ENCODE measurements at places on chromosomes 5 and 9.

DNA sequence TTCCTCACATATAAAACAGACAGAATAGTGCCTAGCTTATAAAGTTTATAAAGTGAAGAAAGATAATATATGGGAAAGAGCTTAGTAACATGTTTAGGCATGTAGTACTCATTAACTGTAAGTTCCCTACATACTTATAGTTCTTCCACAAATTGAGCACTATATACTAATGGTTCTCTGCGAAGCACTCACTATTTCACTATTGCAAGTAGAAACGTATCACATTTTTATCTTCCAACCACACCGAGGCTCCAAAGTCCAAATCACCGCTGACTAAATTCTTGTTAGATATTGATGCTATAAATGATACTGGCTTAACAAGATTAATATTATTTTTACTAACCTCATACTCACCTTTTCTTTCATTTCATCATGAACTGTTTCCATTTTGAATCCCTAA is 61.0 kb downstream of the FBXW11 start:
- DNase-seq: no peak

- no peak for DNase-seq
Measured at GRCh38 chr5:175118700-175119309, 325.2 kb downstream of the DRD1 start.

DNA sequence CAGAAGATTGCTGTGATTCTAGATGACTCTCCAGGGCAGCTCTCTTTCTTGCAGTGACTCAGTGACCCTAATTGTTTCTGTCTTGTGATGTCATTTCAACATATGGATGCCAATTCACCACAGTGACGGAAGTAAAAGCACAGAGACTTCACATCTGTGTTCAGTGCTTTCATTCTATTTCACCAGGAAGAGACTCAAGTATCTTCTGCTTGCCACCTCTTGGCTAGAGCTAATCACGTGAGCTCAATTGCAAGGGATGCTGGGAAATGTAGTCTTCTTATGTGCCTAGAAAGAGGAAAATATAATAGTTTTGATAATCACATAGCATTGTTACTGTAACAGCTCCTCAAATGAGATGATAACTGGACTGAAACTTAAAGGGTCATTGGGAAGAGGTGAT is 453.3 kb upstream of the KLF4 start:
- DNase-seq: no peak

DNA sequence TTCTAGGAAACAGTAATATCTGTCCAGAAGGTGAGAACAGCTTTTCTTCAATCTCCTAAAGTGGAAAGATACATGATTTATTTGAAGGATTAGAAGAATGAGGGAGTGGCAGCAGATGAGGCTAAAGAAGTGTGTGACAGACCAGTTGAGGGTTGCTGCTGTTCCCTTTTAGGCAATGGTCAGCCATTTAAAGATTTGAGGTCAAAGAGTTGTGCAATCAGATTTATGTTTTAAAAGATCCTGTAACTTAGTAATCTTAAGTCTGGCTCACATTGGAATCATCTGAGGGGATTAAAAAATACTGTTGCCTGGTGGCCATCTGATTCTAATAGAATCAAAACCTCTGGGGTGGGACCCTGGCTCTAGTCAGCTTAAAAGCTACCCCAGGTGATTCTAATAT is 4.3 kb upstream of the SGCD start:
- DNase-seq: no peak

DNA sequence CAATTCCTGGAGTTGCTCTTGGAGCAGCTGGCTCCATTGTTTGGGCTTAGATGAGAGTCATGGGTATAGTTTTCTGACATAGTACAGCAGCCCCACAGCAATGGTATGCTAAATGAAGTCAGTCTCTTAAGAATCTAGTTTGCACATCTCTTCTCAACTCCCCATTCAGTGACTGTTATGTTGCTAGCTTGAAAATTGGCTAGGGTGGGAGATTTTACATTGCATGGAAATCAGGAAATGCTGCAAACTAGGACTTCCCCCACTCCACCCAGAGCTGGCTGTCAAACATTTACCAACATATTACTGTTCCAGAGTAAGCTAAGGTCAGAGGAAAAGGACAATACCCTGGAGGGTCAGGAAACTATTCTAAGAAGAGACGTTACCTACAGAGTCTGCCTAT is 17.6 kb upstream of the FCHO2 start:
- no peak for DNase-seq

GRCh38 chr9:81472701-81473100 is 216.6 kb downstream of the TLE1 start:
- no peak for DNase-seq

DNA sequence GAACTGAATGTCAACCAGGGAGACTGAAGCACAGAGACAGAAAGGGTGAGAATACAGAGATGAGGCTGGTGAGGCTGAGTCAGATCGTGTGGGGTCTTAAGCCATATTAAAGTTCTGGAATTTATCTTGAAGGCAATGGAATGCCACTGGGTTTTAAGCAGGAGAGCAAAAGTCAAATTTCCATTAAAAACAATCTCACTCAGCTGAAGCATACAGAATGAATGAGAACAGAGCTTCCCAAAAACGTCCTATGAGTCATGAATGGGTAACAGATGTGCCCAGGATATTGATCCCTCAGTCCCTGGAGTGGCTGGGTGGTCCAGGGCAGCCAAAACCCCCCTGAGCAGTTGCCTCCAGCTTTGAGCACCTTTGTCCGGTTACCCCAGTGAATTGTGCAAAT is 44.9 kb downstream of the PFDN1 start:
- no peak for DNase-seq

DNA sequence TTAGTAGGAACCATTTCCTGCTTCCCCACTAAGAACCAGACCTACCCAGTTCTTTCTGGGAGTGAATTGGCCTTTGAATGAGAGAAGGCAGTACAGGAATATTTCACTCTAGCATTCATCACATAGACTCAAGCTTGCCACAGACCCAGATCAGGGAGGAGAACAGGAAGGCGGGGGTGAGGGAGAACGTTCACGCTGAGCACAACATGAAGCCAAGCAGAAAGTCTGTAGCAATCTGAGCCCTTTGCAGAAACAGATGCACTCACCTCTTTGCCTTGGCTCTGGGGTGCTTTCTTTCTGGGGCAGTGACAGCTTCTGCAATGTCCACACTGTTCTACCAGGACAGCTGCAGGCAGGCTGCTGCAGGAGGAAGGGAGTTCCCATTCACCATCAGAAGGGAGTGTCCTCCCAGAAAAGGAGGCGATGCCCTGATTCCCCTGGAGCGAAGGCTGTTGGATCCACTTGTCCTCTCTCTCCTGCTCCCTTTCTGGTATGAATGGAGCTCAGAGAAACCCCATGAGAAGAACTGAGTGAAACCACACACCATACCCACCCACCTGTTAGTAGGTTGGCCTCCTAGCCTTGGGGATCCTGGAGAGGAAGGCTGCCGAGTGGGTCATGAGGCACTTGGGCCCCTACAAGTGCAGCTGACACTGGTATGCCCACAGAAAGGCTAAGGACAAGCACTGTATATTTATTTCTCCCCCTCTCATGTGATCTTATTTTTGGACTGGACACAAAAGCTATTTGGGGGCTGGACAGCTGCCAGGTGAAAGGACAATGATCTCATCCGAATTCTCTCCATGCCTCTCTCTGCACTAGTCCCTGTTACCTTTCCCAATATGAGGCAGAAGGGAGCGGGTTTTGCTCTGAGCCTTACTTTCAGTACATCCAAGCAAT is 11.7 kb upstream of the FGF1 start:
- DNase-seq: no peak

- no peak for DNase-seq
Measured at GRCh38 chr5:90097082-90097477, 312.5 kb downstream of the CETN3 start.

GRCh38 chr5:154779105-154779504 is 23.9 kb downstream of the LARP1 start:
- DNase-seq: no peak

DNA sequence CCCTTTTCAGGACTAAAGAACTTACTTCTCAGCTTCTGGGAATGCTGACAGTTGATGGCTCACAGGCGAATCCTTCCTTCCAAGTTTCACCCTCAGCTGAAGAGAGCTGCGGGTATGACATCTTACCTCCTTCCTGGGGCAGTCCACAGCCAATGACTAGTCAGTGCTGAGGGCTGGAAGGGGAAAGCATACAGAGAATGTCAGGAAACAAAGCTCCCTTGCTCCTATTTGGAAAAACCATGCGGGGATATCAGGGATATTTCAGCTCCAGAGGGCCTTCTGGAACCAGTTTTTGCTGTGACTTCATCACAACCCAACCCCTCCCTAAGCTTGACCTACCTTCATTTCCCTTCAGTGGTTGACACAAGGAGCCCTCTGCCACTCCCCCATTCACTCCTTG is 15.7 kb downstream of the FTMT start:
- no peak for DNase-seq

DNA sequence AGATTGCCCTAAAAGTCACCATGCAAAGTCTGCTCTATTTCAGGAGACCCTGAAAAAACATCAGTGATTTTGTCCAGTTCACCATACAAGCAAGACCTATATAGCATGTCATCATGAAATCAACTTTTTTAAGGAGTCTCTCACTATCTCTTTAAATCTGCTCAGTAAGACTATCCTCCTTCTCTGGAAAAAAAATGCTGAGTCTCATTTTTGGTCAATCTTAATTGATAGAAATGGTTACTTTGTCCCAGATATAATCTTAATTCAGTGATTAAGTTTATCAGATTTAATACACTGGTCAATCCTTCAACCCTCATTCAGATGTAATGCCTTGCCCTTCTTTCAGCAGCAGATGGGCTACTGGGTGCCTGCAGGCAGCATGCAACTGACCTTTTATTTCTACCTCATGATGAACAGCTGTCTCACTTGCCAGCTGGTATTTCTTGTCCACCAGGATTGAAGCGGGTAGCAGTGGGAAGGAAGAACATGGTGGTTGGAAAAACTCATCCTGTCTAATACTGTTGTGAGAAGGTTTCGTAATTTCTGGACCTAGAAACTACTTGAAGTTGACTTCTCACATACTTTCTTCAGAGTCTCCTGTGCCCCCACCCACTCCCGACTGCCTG is 375.3 kb downstream of the DNAH5 start:
- DNase-seq: no peak

DNA sequence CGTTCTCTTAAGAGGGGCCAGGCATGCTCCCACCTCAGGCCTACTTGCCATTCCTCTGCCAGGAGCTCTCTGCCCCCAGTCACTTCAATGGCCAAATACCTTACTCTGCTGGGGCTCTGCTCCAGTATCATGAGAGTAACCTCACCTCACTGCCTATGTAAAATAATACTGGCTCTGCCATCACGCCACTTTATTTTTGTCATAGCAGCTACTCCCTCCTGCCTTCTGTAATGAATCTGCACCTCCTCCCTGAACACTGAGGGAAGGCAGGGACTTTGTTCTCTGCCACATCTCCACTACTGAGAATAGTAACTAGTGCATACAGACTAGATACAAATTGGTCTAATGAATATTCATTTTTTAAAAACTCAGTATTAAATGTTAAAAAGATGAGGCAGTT is 33.8 kb downstream of the MACROH2A1 start:
- no peak for DNase-seq

GRCh38 chr5:134547579-134547978 is 22.1 kb downstream of the JADE2 start:
- no peak for DNase-seq

GRCh38 chr5:173554989-173555705 is 61.3 kb downstream of the BOD1 start:
- no peak for DNase-seq

DNA sequence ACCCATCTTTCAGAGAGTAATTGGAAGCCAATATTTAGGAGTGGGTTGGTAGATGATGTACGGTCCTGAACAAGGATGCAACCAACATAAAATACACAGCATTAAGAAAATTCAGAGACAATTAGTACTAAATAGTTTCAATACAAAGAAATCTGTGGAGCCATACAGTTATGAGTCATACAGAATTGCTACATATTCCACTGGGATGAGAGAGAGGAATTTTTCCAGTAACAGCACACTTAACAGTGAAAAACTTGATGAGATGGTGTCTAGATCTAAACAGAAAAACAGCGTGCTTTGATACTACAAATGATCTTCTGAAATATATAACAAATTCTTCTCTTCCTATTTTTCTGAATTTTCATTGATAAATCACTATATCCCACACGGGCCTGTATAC is 1999.3 kb upstream of the CDH9 start:
- DNase-seq: no peak

GRCh38 chr5:171906703-171907590 is 99.5 kb downstream of the FBXW11 start:
- no peak for DNase-seq

DNA sequence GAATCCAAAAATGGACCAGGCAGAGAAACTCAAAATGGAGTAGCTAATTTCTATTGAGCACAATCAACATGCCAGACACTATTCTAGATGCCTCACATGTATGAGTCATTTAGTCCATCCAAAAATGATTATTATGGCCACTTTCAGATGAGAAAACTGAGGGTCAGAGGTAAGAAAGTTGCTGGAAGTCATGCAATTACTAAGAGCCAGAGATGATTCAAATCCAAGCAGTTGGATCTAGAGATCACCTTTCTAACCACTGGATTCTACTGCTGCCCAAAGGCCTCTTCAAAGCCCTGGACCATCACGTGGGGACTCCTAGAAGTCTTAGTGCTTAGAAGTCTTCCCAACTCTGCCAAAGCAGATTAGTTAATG is 51.8 kb upstream of the HMHB1 start:
- DNase-seq: no peak

DNA sequence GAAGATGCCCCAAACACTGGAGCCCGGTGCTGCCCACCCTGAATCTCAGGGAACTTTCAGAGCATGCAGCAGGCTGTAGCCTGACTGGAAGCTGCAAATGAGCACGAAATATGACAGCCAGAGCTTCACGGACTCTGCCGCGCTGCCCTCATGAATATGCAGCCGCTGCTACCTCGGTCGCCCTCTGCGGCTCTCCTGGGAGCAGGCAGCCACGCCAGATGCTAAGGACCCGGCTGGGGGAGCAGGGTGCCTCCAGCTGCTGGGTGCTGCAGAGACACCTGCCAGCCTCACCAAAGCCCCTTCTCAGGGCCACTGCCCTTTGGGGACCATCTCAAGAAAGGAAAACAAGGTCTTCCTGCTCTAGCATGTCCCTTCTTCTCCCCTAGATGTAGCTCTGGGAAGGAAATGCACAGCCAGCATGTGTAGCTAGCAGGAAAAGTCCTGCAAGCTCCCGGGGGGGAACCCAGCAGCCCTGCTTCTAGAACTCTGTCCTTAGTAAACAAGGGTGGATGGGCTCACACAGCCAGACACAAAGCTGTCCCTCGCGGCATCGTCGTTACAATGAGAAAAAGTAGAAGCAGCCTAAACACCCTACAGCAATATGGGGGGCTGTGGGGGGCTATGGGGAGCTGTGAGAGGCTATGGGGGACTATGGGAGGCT is 56.8 kb upstream of the OLFM1 start:
- DNase-seq: no peak

- no peak for DNase-seq
Measured at GRCh38 chr9:85142496-85142911, 473.0 kb downstream of the NTRK2 start.

DNA sequence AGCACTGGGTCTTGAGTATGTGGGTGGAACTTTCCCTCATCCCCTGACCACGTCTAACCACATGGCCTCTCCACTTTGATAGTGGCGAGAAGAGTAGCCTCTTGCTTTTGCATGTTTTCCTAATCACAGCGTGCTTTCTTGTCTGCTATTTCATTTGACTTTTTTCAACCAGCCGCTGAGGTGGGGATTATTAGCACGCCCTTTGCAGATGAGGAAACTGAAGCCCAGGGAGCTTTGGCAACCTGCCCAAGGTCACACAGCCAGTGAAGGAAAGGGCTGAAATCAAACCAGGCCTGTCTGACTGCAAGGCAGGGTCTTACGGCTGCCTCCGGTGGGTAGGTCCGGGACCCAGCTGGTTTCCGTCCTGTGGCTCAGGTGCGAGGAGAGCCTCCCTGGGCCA is 106.5 kb upstream of the MSX2 start:
- no peak for DNase-seq

- DNase-seq: no peak
Measured at GRCh38 chr9:3012842-3013241, 168.9 kb upstream of the PUM3 start.

Measured in KG1 (cell line).